ENCODE measurements at places on chromosomes 1 and 21.

DNA sequence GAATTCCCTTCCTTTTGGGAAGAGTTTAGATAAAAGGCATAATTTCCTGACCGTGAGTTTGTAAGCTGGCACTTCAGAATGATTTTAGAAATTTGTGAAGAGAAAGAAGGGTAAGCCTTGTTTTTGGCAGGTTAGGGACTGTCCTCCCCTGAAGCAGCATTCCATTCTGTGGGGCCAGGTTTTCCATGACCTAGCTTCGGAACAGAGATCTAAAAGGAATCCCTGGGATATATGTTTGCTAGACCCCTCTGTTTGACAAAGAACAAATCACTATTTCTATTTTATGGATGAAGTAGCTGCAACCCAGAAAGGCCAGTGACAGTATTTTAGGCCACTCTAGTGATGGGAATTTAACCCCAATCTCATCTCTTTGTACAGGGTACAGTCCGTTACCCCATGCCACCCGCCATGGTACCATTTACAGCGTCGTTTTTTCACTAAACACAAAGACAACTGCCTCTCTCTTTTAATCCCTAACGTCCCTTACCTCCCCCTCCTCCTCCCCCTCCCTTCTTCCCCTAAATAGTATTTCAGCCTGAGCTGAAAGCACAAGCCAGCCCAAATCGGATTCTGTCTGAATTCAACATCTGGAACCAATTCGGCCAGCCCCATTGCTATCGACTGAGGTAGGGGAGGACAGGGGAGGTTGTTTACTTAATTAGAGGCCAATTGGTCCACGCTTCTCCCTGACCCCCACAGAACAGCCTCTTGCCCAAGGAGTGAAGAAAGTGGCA, 23.4 kb upstream of the IKBKE start:
- no peak for DNase-seq

- no peak for DNase-seq
Observed at GRCh38 chr1:29583727-29584126, 347.4 kb downstream of the PTPRU start.

GRCh38 chr1:175540896-175541645, 202.3 kb downstream of the TNR start:
- DNase-seq, result no peak

DNA sequence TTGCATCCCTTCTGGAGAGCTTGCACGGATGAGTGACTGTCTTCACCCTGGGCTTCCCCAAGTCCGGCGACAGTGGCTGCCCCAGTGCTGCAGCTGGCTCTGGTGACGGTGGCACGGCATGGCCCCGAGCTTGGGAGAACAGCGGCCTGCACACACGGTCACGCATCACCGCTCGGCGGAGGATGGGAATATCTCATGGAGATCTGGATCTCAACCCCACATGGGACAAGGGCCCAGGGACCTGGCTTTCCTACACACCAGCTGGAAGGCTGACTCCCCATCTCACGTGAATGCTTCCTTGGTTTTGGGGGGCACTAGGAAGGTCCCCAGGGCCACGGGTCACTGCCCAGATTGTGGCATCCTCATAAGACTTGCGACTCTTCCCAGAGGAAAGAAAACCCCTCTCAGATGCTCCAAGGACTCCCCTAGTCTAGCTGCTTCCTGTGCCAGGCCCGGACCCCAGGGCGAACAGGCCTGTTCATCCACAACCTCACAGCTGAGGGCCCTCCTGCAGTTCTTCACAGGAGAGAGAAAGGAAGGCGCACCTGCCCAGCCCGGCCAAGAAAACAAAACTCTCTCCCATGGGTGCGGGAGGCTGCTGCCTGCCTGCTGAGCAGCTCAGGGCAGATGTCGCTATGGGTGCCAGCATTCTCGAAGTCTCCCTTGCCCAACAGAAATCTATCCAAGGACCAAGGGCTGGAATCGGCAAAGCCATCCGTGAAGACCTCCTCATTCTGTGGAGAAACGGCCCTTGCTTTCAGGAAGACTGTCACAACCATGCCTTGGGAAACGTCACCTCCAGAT, 9.9 kb downstream of the CFAP410 start:
- DNase-seq, result no peak

DNA sequence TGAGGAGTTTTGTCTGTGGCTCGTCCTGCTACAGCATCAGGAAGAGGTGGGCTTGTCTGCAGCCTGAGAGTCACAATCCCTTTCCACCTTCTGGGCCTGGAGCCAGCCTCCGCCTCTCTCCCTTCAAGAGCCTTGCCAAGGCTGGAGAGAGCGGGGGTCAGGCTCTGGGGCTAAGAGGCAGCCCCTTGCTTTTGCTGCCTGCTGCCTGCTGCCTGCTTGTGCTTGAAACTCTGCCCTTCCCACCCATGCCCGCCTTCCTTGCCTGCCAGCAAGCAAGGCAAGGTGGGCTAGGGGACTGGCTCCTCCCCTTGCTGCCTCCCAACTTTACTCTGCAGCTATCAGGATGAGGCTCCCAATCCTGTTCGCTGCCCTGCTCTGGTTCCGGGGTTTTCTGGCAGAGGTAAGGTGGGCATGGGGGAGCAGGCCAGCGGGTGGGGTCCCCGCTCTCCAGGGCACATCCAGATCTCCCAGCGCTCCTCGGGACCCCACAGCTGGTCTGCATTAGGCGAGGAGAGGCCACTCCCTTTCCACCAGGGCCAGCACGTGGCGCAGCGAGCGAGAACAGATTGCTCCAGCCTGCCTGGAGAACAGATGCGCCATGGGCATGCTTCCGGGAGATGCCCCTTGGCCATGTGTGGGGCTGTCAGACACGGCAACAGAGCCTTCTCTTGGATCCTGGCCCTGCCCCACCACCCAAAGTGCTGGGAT, 7.5 kb upstream of the PTPN7 start:
- no peak for DNase-seq

- DNase-seq, result no peak
Observed at GRCh38 chr1:8412183-8412831, 94.4 kb downstream of the SLC45A1 start.

Measured in NCI-H187 treated with DMSO at 0.1 percent for 48 hours (cell line).